ENCODE measurements at places on chromosomes 2 and 18. TPM values are rescaled to one million over a fixed set of nuclear protein-coding genes. Genes with fewer than 3 reads are reported as not detected.

DNA sequence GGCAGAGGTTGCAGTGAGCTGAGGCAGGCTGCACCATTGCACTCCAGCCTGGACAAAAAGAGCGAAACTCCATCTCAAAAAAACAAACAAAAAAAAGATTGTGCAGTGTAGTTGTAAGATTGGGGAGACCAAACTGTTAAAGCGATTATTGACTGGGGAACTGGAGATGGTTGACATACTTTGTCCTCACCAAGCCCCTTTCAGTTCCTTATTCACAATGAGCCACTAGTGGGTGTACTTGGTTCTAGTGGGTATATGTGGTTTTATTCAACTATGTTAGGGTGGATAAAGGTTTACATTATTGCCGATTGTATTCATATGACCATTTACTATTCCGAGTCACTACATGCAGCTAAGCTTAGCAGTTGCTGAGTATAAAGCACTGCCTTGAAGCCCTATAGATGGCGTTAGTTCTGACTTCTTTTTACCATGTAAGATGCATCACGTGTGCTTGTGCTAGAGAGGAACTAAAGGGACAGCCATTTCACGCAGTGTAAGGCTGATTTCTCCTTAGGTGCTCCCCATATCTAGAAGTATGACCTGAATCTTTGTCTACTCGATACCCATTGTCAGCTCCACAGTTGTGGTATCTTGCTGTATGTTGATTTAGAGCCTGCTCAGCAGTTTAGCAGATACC, 12.1 kb downstream of the EIF4E2 start:
- no peak for DNase-seq
- no peak overlapping the region for H3K4me3 ChIP-seq
- H3K27me3 ChIP-seq, result no peaks in the 10 kb centered on the region
- peaks cover 9% of the 10 kb centered on the region for H3K36me3 ChIP-seq
- no peak overlapping the region for H3K27ac ChIP-seq

DNA sequence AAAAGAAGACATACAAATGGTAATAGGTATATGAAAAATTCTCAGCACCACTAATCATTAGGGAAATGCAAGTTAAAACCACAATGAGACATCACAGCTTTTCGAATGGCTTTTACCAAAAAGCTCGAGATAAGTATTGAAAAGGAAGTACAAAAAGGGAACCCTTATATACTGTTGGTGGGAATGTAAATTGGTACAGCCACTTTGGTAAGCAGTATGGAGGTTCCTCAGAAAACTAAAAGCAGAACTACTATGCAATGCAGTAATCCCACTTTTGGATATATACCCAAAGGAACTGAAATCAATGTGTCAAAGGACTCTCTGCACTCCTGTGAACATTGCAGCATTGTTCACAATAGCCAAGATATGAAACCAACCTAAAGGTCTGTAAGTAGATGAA, 107.5 kb upstream of the SPATS2L start:
- no peaks in the 10 kb centered on the region for H3K4me1 ChIP-seq
- H3K27me3 ChIP-seq, result peaks cover 10% of the 10 kb centered on the region

- no peaks in the 10 kb centered on the region for H3K4me1 ChIP-seq
- no peak overlapping the region for H3K27ac ChIP-seq
- H3K4me3 ChIP-seq, result no peak overlapping the region
- H3K27me3 ChIP-seq, result peaks cover 23% of the 10 kb centered on the region
- DNase-seq, result no peak
- H3K36me3 ChIP-seq, result no peaks in the 10 kb centered on the region
Observed at GRCh38 chr2:33366473-33366872, 110.0 kb upstream of the RASGRP3 start.

DNA sequence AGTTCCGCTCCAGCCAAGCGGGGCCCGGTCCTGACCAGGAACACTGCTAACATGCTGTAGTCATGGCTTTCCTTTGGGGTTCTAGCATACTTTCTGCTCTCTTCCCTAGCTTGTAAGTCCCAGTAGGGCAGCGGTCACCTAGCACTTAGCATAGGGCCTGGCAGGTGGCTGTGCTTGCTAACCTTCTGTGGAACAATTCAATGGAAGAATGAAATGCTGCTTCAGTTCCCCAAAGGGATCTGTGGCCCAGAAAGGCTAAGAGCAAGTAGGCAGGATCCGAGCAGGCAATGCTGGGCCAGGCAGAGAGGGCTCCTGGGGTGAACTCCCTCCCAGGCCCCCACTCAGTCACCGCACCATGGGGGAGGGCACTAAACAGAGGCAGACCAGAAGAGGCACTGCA, 266.8 kb downstream of the CELF4 start:
- no peak for DNase-seq
- H3K4me3 ChIP-seq, result no peak overlapping the region
- no peak overlapping the region for H3K27ac ChIP-seq

Gene LYPD1
- total RNA-seq, result not detected

Data from activated T-cell treated with anti-CD3 and anti-CD28 coated beads, Interleukin-2, amount 50 U/mL, for 72 hours (primary cell).